ENCODE measurements at places on chromosomes 3 and 15.
A peak's percentile ranks its signal among the peaks of the same experiment; 100 is the strongest.

DNA sequence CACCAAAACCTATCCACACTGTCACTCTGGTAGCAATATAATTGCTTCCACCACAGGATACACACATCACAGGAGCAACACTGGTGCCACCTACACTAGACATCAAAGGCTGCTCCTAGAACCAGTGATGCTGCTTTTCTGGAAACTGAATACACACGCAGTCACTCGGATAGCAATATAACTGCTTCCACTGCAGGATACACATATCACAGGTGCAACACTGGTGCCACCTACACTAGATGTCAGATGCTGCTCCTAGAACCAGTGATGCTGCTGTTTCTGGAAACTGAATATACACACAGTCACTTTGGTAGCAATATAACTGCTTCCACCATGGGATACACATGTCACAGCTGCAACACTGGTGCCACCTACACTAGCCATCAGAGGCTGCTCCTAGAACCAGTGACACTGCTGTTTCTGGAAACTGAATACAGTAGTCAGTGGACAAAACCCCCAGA, 6.9 kb upstream of the TNFSF10 start:
- DNase-seq = peak; percentile 53

DNA sequence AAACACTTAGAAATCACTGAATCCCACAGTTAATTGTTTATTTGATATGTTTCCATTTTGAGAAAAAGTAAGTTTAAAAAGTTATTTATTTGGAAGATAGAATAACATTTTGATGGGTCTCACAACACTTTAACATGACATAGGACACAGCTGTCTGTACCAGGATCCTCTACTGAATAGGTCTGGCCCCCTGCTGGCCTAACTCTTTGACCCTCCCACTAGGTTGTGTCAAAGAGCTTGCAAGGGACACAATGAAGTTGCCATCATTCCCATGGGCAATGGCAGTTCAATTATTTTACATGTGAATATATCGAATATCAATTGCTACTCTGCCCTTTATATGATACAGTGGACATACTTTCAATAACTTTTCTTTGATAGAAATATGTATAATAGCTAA, 138.9 kb downstream of the EPHA3 start:
- no peak for DNase-seq

DNA sequence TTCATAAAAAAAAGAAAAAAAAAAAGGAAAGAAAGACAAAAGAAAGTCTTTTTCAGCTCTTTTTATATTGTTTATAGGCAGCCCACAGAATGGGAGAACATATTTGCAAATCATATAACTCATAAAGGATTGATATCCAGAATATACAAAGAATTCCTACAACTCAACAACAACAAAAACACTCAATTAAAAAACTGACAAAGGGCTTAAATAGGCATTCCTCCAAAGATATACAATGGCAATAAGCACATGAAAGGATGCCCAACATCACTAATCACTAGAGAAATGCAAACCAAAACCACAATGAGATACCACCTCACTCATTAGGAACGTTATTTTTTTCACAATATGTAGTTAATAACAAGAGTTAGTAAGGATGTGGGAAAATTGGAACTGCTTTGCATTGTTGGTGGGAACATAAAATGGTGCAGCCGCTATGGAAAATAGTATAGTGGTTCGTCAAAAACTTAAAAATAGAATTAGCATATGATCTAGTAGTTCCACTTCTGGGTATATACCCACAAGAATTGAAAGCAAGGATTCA, 54.2 kb upstream of the CMTM8 start:
- no peak for DNase-seq

- DNase-seq = no peak
These were observed 112.5 kb upstream of the CADPS start for GRCh38 chr3:62987721-62988120.

DNA sequence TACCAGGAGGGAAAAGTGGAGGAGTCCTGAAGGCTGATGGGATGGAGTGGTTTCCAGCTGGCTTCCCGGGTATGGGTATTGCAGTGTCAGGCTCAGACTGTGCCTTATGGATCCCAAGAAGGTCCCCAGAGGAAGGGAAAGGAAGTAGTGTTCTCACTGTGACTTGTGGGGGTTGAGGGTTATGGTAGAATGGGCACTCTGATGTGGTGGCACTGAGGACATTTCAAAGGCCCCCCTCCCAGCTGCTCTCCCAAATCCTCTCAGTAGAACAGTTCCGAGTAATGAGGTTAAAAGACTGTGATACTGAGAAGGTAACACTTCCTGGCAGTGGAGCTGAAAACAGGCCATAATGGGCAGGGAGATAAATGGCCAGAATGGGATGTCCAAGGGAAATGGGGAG, 23.1 kb upstream of the TIMP4 start:
- DNase-seq = no peak

DNA sequence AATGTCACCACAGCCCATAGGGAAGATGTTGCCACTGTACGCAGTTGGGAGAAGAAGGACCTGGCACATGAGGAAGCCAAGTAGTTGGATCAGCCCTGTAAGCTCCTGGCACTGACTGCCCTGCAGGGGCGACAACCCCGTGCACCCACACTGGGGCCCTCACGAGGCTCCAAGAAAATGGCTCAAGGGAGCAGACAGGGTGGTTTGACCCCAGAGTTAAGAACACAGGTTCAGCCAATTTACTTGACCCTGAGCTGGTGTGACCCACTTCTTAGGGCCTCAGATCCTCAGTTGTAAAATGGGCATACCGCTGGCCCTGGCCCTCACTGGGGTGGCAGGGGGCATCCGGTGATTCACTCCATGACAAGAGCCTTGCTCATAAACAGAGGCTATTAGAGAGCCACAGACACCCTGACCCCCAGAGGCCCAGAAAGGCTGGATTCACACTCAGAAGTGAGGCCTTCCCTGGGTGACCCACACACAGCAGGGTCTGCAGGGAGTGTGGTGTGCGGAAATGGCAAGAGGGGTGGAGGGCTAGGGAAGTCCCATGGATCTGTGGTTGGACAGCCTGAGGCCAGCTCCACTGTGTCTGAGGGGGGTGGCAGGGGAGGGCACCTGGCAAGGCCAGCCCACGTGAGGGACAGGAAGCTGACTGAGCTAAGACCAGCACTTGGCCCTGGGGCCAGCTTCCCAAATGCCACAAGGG, 1.7 kb upstream of the HHATL start:
- no peak for DNase-seq

GRCh38 chr15:94740469-94740868, 509.1 kb downstream of the MCTP2 start:
- no peak for DNase-seq

- no peak for DNase-seq
These were observed 36.8 kb upstream of the MAP3K13 start for GRCh38 chr3:185325946-185326791.

- no peak for DNase-seq
These were observed 90.3 kb downstream of the PLXNA1 start for GRCh38 chr3:127072971-127073783.

- DNase-seq = no peak
These were observed 55.4 kb downstream of the SETD2 start for GRCh38 chr3:47108546-47108945.

DNA sequence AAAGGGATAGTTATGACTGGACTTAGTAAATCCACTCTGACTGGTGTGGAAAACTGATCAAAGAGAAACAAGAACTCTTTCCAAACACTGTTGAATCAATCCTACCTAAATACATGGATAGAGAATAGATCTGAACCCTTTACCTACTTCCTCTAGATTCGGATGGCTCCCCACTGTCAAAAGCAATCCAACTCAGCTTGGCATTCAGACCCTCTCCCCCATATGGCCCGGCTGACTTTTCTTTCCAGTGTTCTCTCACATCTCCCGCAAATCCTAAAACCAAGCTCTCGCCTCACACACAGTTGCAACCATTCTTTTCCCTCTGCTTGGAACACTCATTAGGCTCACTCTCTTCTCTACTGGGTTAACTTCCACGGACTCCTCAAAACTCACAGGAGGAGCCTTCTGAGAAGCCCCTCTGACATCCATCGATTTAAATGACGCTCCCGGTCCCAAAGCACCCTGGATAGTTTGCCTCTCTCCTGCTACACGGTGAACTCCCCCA, 639 bp downstream of the SPICE1 start:
- DNase-seq = no peak

DNA sequence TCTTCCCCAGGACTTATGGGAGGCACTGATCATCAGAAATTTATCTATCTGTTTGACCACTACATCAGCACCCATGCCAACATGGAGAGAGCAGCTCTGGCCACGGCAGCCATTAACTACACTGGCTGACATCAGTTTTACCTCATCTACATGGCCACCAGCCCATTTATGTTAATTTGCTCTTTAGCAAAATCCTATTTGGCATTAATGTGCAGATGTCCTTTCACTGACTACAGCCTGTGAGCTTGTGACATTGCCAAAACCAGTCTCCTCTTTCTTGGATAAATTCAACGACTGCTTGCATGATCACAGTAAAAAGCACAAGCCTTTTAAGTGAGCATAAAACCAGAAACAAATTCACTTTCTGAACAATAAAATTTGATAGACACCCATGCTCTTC, 47.5 kb downstream of the NR1I2 start:
- no peak for DNase-seq

DNA sequence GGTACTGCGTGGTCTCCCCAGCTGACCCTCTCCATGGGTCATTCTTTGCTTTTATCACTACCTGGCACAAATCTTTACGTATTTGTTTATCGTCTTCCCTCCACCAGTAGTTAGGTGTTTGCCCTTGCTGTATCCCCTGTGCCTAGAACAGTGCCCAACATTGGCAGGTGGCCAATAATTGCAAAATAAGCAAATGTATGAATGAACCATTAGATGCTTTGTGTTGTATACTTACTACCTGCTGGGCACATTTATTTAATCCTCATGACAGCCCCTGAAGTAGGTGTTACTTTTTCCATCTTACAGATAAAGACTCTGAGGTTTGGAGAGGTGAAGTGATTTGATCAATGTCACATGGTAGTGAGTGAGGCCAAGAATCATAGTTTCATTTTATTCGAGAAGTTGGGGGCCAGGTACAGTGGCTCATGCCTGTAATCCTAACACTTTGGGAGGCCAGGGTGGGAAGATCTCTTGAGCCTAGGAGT, 2.0 kb upstream of the TWF2 start:
- no peak for DNase-seq

DNA sequence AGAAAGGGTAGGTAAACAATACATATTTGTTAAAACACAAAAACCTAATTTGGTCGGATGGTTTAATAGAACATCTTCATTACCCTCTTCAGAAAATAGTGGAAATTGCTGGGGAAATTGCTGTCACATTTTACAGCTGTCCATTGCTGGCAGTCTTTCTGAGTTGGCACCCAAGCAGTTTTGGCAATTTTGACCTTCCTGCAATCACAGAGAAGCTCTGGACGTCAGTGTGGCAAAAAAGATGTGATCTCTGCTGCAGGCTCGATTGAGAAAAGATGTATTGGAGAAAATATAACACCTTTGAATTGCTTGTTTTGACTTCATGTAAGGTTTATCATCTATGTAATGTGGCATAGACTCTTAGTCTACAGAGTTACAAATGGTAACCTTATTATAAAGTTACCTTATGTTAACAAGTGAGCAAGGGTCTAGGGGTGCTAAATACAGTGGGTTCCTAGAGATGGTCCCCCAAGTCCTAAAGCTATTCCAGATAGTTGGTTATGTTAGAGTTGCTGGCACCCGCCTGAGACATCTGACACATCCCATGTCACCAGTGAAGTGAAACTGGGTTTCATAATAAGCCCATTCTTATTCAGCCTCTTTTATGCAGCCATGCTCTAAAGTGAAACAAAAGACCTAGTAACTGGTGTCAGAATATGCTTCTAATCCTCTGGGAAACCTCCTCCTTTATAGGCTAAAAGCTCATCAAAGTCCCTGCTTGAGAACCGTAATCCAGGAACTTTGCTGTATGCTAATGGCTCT, 14.0 kb downstream of the UBE2E1 start:
- DNase-seq = no peak

GRCh38 chr3:148845756-148846395, 18.3 kb downstream of the CPB1 start:
- DNase-seq = no peak

DNA sequence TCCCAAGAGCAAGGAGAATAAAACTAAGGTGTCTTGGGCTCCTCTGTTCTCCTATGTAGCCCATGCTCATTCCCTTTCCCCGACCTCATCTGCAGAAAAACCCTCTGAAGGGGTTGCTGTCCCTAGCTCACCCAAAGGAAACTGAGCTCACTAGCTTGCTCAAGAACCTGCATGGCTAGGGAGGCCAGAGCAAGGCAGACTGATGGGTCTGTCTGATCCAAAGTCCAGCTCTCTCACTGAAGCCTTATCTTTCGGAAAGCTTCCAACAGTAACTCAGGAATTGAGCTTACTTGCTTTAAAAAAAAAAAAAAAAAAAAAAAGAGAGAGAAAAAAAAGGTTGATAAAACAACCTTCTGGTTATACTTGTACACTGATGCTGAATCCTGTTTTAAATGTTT, 141.4 kb upstream of the TOPAZ1 start:
- DNase-seq = no peak

DNA sequence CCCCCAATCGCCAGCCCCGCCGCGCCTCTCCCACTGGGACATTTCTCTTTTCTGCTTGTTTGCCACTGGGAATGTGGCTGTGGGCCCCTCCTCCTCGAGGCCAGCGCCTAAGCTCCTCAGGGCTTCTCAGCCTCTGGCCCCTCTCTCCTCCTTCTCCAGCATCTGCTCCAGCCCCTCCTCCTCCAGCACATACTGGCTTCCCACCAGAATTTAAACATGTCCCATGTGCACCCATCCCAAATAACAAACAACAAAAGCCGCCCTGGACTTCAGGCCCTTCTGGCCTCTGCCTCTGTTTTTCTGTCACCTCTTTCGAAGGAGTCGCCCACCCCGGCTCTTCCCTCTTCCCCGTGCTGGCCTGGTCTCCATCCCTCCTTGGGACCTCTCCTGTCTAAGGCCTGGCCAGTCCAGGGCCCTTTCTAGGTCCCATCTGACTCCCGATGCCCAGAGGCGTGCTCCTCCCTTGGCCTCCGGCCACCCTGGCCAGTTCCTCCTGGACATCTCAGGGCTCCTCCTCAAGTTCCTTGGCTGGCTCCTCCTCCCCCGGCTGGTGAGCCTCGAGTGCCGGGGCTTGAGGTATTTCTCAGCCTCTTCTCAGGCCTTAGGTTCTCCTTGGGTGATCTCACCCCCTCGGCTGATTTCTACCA, 94.6 kb upstream of the SLC6A6 start:
- DNase-seq = no peak

- DNase-seq = no peak
These were observed 44.0 kb downstream of the CEMIP start for GRCh38 chr15:80823120-80823519.

GRCh38 chr3:134446800-134447199, 39.0 kb downstream of the ANAPC13 start:
- DNase-seq = no peak

DNA sequence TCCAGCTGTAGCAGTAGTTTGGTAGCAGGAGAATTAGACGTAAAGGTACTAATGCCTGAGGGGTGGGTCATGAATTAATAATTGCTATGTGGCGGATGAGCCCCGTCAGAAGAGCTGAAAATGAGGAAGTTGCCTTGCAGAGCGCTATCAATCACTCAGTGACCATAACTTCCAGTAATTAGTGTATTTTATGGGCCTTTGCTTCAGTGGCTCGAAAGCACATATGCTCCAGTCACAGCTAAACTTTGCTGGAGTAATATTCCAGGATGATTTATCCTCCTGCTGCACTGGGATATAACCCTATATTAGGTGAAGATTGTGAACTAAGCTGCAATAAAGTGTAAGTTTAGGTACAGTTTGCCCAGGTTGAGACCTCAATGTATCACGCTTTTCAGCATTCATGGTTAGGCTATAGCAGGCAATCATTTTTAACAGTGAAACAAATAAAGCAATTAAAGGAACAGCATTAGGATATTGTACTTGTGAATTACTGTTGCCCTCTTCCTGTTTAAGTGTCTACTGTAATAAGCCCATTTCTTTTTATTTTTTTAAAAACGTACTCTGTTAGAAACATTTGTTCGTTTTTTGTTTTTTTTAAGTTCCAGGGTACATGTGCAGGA, 104.6 kb upstream of the SKOR1 start:
- DNase-seq = no peak

All from T-helper 2 cell treated with Interferon-gamma antibody and Interleukin-4, amounts not matched to agents 5 μg/mL and 100 μg/mL, for 36 hours (primary cell).